A549 (cell line): ENCODE measurements at places on chromosomes 4 and X. TPM values are rescaled to one million over a fixed set of nuclear protein-coding genes. Genes with fewer than 3 reads are reported as not detected.

The CENPVL3 gene
- polyA plus RNA-seq: 0.12 to 0.16 TPM (median 0.15 TPM) in 3 replicates

The NR3C2 gene
- 0.01 to 0.08 TPM in 2 of 3 replicates, not detected in the other for polyA plus RNA-seq

- DNase-seq: no peak
These were observed 17.7 kb upstream of the HERC5 start for GRCh38 chr4:88439161-88439760.

The F8 gene
- polyA plus RNA-seq: 4.3 to 6.1 TPM (median 4.7 TPM) in 3 replicates

The ODAPH gene
- polyA plus RNA-seq: 0.06 to 0.57 TPM (median 0.34 TPM) in 3 replicates
